ENCODE measurements at places on chromosomes 12 and 14.

DNA sequence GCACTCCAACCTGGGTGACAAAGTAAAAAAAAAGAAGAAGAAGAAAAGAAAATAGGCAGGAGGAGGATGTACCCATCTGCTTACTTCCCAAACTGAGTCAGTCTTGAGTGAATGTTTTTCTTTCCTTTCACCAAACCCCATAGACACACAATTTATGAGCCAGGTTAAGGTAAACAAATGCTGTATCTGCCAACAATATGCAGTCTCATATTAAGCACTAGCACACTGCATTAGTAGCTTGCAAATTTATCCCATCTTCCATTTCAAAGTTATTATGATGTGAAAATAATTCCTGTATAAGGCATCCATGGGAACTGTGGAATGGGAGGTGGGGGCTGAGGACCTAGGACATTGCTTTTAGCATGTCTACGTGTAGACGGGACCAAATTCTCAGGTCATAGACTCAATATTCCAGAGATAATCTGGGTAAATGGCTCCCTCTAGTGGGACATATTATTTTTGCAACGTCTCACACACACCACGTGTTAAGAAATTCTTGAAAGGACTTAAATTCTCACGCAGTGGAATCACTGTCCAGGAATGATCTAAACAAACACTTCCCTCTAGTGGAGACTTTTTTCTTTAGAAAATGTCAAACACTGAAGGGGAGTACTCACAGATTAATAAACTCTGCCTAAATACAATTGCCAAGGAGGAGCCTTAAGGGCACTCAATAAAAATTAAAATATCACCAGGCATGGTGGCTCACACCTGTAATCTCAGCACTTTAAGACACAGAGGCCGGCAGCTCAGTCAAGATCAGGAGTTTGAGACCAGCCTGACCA, 17.1 kb upstream of the OR10P1 start:
- peak; percentile 15 for DNase-seq

DNA sequence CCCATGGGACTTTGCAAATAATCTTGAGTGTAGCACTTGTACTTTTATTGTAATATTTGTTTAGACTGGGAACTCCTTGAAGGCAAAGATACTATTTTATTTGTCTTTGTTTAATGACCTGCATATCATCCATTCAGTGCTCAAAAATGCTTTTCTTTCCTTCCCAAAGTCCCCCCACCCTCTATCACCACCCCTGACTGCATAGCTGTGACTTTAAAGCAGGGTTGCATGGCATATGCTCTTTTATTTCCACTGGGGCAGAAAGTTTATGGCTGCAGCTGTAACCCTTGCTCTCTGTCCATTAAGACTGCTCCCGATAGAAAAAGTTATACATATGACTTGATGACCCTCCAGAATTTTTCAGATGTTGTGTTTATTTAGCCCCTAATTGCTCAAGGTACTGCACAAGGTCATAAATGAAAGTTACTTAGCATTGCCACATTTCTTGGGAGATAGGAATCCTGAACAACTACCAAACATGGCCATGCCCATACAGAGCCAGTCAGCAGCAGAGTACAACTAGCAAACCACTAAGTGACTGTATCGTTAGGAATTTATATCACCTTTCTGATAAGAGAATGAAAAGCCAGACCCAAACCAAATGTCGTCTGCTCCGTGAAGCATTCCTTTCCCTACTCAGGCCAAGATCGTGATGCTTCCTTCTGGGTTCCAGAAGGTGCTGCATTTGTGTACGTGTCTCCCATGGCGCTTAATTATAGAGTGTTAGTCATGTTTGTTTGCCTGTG, 114.3 kb downstream of the DIP2B start:
- no peak for DNase-seq

DNA sequence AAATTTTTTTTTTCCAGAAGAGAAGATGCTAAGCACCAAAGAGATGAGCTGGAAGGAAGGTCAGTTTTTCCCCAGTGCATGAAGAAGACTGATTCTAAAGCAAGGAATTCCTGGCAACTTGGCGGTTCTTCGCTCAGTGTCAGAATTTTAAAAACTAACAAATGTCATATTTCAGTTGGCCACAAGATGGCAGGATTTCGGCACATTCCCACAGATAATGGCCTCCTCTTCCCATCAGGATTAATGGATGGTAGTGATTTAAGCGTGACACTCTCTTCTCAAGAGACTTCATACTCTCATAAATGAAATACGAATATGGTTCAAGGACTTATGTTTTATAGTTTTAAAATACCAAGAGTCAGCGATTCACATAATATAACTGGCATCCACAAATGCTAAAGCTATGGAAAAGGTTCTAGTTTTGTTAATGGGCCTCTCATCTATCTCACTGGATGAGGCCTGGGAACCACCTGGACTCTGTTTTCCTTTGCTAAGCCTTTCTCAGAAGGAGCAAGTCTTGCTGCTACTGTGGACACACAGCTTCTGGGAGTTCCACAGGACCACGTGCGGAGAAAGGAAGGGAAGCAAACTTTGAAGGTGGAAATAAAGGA, 46.1 kb upstream of the PTPRO start:
- no peak for DNase-seq

GRCh38 chr14:100556936-100557505, 30.2 kb downstream of the BEGAIN start:
- no peak for DNase-seq

DNA sequence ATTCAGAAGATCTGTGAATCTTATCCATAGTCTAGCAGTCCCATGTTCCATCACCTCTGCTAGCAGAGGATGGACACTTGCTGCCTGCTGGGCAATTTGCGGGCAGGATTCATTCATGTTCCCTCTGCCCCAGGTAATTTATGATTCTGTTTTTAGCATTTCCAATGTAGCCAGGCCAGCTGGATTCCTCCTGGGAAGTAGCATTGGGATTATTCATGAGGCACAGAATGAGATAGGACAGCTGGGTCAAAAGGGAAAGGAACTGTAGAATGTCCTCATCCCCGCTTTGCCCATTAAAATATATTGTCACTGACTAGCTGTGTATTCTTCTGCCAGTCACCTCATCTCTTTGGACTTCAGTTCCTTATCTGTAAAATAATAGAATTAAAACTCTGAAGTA, 68.7 kb downstream of the SLC35F4 start:
- DNase-seq, result no peak

GRCh38 chr12:109535231-109535862, 38.0 kb downstream of the MMAB start:
- no peak for DNase-seq

DNA sequence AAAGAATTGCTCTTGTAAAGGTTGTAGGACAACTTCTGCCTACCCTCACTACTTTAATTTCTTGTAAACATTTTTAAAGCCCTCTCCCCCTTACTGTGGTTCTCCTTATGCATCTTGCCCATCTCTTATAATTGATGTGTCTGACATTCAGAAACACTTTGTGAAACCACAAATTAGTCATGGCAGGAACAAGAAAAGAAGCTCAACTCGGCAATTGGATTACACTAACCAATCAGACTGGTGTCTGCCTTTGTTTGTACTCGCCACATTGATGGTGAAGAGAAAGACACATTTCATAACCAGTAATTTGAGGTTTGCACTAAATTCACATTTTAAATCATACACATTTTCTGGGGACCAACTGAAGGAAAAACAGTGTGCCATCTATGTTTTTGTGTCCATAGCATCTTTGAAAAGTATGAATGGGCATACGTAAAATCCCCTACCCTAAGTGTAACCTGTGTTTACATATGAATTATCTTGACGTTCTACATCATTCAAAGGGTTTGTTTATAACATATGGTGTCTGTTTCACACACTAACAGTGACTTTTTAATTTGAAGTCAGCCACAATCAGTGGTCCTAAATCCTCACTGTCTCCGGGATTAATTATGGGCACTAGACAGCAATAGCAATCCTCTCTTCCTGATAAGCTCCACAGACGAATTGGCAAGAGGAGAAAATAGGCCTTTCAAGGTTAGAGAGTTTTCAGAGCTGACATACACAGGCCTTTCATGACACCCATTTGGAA, 49.9 kb downstream of the OTX2 start:
- DNase-seq, result no peak

DNA sequence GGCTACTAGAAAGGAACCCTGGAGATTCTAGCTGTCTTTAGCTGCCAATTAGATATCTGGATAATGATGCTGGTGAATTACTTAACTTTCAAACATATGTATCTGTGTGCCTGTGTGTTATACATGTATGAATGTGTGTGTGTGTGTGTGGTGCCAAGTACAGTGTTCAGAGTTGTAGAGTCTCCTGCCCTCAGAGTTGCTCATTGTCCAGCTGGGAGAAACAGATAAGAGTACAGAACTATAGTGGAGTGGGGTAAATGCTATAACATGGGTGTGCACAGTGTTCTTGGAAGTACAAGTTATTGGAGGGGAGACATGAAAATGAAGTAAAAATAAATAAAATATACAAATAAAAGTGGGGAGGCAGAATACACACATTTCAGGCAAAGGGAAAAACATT, 23.6 kb upstream of the ADAM20 start:
- DNase-seq, result no peak

All from T-helper 9 cell (primary cell).